NCI-H510A (cell line): ENCODE measurements at places on chromosomes 3 and 15.

- DNase-seq, result no peak
These were observed 28.2 kb downstream of the FAH start for GRCh38 chr15:80180986-80181385.

DNA sequence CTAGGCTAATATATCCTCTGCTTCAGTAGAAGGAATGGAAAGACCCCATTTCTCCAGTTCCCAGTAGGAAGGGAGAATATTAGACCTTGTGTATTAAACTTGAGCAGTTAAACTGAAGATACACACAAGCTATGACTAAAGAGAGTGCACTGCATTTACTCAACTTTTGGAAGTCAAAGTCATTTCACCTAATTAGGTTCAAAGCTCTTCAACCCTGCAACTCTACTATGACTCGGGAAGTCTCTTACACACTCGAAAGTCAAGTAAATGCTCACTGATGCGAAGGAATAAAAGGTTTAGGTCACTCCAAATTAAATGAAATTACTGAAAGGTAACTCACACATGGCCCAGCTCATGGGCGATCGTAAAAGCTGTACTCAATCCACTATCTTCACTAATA, 33.8 kb downstream of the ADAMTS9 start:
- DNase-seq, result no peak

- no peak for DNase-seq
These were observed 161.5 kb upstream of the MB21D2 start for GRCh38 chr3:193078996-193079753.

DNA sequence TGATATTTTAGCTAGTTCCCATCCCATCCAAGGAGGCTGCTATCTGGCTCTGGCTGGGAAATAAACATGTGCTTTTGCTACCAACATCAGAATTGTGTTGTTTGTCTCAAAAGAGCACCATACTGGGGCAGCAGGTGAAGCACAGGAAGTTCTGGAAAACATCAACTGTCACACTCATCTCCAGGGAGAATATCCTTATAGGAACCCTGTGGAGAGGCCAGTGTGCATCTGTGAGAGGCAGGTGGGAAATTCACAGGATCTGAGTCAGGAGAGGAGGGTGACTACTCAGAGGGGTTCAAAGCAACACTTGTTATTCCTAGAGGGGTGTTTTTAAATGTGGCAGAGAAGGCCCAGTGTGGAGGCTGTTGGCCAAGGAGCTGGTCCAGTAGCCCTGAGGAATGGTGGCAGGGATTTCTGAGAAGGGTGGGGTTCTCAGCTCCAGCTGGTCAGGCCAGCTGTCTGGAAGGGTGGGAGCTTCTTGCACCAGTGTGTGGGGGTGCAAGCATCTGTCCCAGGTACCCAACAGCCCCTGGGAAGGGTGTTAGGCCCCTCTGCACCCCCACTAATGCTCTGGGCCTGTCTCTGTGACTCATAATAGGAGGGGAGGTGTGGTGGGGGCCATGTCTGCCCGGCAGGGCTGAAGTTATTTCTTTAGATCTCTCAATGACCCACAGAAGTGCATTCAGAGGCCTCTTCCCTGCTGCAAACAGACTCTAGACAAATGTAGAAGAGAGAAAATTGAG, 28.7 kb downstream of the RPSA start:
- no peak for DNase-seq

DNA sequence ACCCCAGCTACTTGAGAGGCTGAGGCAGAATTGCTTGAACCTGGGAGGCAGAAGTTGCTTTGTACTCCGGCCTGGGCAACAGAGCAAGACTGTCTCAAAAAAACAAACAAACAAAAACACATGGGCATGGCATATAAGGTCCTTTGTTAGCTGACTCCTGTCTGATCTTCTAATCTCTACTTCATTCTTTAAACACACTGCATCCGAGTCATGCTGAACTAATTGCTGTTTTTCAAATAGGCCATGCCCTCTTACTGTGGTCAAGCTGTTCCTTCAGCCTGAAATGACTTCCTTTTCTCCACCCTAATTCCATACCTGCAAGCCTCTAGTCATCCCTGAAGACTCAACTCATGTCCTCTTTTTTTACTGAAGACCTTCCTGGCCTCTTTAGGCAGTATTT, 22.3 kb upstream of the SLMAP start:
- no peak for DNase-seq

DNA sequence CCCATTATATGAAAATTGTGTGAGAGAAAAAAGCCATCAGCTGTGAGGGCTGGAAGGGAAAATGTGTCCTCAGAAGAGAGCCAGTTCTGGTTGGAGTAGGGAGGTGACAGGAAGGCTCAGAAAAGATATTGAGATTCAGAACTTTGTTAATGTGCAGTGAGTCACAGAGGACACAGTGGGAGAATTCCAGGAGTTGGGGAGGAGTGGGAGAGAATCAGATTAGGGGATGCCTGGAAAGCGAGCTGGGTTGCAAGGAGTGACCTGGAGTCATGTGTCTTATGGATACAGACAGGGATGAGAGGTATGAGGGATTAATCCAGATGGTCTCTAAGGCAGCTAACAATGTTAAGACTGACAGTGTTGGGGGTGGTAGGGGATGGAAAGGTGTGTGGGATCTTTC, 67.5 kb downstream of the CHST2 start:
- no peak for DNase-seq

DNA sequence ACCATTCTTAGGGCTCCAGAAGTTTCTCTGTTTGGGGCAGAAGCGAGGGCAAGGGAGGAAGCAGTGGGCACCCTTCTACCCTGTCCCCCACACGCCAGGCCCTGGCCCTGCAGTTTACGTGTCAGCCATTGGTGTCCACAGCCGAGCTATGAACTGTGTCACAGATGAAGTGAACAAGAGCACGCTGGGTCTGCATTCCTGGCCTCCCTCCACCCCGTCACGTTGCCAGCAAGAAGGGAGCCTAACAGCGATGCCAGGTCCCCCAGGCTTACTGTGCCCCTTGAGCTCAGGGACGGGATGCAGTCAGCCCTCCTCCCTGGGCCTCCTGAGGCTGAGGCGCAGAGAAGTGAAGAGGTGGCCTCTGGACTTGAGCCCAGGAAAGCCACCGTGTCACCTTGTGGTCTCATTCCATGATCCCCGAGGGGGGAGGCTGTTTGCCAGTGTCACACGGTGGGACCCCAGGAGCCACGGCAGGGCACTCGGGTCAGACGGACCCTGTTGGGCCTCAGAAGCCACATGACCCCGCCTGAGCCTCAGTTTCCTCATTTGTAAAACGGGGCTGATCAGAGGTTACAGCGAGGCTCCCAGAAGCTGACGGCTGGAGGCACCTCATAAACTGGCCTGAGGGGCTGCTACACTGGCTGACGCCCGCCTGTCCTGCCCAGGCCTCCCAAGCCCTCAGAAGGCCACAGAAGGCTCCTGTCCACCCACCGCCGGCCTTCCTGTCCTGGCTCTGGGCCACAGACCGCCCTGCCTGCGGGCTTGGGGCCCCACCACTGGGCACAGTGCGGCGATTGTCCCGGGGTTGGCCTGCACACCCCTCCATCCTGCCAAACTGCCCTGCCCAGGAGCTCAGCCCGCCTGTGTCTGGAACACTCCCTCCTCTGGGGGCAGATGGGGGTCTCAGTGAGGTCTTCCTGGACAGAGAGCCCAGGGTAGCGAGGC, 18.6 kb downstream of the IQSEC1 start:
- no peak for DNase-seq

DNA sequence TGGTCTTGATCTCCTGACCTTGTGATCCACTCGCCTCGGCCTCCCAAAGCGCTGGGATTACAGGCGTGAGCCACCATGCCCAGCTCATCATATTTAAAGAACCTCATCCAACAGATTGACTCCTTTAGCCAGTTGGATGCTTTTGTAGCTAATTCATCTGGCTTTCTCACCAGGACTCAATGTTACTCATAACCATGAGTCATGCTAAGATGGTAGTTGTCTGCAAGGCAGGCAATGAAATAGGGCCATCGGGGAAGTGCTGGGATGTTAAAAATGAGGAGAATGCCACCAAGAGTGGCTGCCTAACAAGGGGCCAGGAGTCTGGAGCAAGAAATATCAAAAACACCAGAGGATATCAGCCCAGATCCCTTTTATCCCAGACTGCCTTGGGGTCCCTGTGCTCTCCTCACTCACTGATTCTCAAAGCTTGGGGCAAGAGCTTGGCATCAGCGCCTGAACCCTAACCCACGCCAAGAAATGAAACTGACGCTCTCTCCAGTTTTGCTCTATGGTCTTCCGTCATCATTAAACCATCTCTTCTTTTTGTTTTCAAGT, 7.4 kb upstream of the PCOLCE2 start:
- DNase-seq, result no peak

DNA sequence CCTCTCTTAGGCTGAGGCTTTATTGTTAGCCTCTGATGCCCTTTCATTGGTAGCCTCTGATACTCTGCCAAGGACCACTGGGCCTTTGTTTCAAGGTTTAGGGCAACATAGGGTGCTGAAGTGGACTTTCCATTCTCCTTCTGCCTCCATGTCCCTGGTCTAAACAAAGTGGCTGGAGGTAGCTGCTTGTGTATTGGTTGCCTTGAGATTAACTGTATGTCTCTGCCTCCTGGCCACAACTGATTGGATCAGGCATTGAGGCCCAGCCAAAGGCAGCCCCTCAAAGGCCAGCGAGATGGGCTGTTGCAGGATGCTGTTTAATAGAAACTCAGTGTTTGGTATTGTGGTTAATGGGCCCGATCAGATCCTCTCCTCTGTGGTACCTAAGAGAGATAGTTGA, 77.9 kb upstream of the PRR23C start:
- DNase-seq, result no peak

DNA sequence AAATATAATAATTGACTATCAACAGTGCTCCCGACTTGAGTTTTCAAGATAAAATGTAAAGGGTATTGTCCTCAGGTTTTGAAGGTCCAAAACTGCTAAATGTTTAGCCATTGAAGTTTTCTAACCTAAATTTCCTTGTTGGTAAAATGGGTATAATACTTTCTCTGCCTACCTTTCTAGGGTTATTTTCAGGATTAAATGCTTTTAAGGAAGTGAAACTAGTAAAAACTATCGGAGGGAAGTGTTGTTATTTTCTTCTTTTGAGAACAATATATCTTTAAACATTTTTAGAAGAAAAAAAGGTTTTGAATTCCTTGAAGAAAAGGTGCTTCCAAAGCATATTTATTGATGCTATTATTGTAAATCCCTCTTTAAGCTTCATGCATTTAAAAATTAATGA, 67.3 kb downstream of the FILIP1L start:
- no peak for DNase-seq

DNA sequence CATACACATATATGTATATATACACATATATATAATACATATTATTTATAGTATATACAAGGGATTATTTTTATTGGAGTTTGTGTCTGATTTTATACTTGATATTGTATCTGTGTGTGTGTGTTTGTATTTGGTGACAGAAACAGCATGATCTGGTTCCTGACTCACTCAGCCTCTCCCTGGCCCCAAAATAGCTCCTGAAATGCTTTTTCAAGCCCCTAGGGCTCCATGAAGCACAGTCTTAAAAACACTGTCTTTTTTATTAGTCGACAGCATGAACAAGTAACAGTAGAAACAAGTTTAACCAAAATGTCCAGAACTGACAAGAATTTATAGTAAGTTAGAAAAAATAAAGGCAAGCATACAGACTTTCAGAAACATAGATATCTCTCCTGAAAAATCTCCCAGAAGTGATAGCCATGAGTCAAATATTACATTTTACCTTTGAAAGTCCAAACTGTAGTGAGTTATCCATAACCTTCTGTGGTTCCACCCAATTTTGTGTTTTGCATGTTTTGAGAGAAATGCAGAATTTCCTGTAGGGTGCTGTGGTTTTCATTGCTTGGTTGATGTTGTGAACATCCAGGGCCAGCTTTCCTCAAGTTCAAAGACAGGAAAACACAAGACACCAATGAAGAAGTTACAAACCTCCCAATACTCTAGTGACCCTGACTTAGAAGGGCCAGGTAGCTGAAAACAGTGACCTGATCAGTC, 98.5 kb upstream of the CCDC80 start:
- DNase-seq, result no peak

DNA sequence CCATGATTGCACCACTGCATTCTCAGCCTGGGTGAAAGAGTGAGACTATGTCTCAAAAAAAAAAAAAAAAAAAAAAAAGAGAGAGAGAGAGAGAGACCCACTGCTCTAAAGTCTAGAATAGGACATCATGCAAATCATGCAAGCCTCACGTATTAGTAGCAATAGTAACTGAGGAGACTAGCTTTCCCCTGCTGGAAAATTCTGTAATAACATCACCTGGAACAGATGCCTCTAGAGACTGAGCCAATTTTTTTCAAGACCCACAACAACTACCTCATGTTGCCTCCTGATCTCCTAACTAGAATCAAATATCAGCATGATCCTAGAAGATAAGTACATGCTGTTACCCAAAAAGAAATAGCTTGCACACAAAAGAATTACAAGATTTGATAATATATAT, 461.9 kb downstream of the AGBL1 start:
- no peak for DNase-seq

GRCh38 chr3:123449997-123450604, 1.2 kb upstream of the ADCY5 start:
- no peak for DNase-seq

- no peak for DNase-seq
These were observed 2.9 kb downstream of the ADPRH start for GRCh38 chr3:119582178-119582577.

DNA sequence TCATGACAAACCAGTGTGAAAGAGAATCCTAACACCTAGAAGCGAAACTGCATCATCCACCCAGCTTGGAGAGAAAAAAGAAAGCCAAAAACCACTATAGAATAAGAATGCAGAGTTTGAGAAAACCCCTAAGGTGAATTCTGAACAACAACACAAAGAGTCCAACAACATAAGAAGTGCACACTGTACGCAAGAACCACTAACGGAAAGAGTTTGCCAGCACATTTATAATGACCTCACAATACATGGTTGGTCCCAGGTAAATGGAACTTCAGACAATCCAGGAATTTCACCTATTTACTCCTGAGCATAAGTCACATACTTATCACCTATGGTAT, 128.3 kb upstream of the BHLHE40 start:
- DNase-seq, result no peak

GRCh38 chr3:14318646-14319045, 83.8 kb upstream of the SLC6A6 start:
- DNase-seq, result no peak

DNA sequence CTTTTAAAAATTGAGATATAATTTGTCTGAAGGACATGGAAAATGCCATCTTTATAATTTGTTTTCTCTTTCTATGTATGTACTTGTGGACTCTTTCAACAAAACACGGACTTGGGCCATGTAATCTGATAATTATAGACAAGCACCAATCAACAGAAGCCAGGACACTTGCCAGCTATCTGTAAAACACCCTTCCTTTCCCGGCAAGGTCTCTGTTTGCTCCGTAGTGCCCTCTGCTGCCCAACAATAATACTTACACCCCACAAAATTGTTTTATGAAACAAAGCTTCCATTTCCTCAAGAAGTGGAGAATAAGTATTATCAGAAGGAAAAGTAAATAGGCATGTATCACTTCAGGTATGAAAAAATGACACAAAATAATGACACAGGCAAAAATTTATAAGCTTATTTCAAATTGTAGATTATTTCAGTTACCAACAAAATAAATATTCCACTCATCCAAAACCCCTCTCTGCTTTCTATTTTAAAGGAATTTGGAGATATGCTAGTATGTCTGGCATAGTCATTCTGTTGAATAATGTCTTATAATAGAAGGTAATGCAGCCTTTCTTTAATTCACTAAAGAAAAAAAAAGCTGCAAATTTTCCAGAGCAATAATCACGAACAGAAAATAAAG, 32.8 kb downstream of the MYH15 start:
- DNase-seq, result peak; percentile 29
